ENCODE measurements at places on chromosomes 3 and 15.
A peak's percentile ranks its signal among the peaks of the same experiment; 100 is the strongest.

DNA sequence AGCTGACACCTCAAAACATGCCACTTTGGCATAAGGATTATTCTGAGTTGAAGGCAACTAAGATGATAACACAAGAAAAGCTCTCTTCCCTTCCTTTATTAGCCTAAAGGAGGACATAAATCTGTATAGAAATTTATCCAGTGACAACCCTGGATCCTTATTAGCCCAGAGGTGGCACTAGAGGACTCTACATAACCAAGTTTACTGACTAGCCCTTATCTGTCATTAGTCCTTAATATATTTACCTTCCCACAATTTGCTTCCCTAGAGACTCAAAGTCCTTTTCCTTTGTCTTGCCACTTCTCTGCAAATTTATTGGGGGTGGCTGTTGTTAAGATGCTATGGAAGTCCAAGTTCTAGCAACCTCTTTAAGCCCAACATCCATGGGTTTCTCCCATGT, 26.7 kb downstream of the CEP70 start:
- DNase-seq: no peak

GRCh38 chr3:107913701-107914100, 177.1 kb downstream of the CD47 start:
- no peak for DNase-seq

DNA sequence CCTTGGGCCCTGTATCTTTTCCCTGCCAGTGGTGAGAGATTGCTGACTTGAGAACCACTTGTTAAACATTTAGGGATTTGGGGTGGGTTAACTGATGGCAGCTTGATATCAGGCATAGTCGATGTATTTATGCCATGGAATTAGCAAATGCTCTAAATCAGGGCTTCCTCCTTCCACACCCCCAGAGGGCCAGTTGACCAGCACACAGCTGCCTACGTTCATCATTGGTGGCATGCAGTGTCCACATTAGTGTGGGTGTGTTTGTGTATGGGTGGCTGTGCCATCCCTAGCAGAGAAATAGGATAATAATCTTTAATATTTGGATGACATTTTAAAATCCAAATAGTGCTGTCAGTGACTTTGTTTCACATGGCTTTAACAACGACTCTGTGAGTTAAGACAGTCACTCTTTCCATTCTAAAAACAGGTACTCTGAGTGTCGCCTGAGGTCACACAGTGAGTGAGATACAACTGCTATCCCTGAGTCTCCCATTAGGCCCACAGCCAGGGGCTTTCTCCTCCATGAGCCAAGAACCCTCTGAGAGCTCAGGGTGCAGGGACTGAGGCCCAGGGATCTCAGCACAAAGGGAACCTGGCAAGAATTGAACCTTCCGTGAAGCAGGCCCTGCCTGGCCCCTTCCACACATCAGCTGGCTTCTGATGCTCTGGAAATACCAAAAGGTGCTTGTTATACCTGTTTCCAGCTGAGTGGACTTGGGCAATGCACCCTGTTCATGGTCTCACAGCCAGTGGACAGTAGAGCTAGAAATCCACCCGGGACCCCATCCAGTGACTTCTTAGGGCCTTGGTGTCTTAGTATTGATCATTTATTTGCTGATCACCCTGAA, 4.3 kb upstream of the LTF start:
- no peak for DNase-seq

DNA sequence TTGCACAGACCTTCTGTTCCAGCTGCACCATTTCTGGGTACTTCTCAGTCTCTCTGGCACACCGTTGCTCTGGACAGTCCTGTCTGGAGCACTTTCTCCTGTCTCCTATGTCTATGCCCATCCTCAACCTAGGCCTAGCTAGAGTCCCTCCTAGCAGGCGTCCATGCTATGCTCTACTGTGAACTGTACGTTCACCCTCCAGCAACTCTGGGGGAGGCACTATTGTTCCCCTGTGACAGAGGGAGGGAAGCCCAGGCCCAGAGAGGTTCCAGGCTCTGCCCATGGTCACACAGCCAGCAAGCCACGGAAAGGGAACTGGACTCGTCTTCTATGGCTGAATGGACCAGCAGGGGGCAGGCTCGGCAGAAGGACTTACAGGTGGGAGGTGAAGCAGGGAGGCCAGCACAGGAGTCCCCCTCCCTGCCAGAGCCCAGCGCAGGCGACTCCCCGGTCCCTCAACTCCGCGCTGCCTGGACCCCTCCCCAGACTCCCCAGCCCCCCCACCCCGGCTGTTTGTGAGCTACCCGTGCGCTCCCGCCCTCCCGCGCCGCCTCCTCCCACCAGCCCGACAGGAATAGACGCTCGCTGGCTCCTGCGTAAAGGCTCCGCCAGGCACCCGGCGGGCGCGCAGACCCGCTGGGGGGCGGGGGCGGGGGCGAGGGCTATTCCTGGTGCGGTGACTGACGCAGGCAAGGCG, 1.7 kb upstream of the LINGO1 start:
- DNase-seq: peak; percentile 7

DNA sequence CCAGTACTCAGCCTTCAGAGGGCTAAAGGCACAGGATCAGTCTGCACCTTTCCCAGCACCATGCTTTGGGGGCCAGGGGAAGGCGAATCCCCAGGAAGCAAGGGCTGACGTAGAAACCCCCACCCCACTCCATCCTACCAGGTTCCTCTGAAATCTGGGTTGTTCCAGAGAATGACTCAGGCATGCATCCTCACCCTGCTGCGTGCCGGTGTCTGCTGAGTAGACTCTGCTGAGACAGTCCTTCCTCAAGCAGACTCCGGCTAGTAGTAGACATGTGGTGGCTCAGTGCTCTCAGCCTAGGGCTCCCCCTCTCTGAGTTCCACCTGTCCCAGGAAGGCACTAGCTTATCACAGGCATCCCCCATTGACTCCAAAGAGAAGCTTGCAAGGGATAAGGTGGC, 9.0 kb downstream of the TMEM43 start:
- DNase-seq: no peak

DNA sequence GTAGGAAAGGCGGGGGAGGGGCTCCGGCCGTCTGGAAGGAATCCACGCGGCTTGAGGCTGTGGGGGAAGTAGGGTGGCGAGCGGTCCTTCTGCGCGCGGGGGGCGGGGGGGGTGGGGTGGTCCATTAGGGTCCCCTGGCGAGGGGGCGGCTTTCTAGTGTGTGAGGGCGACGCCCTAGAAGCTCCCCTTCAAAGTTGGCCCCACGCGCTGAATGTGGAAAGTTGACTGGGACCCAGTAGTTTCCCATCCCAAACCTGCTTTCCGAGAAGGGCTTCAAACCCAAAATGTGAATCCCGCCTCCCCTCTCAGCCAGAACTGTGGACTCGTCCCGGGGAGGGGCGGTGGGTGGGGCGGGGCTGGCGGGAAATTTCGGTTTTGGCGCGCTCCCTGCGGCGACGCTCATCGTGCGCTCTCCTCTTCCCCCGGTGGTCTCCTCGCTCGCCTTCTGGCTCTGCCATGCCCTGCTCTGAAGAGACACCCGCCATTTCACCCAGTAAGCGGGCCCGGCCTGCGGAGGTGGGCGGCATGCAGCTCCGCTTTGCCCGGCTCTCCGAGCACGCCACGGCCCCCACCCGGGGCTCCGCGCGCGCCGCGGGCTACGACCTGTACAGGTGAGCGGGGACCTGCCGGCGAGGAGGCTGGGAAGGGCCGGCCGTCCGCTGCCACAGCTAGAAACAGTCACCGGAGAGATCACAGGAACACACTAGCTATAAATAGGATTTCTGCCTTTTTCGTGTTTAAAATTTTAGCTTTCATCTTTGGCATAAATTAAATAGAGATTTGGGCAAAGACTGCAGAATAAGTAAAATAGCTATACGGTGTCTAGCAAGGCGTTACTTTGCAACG, 790 bp downstream of the DUT start:
- DNase-seq: no peak
